ENCODE measurements at places on chromosomes 7 and 10. TPM values are rescaled to one million over a fixed set of nuclear protein-coding genes. Genes with fewer than 3 reads are reported as not detected.

Gene VSTM2A
- not detected for total RNA-seq

Gene KAZALD1
- 42.3 TPM for total RNA-seq

Gene SH2D4B
- total RNA-seq: 0.23 TPM

Gene MKX
- total RNA-seq: 0.64 TPM

Gene ANKRD30A
- not detected for total RNA-seq

Gene ZNF804B
- total RNA-seq: not detected

DNA sequence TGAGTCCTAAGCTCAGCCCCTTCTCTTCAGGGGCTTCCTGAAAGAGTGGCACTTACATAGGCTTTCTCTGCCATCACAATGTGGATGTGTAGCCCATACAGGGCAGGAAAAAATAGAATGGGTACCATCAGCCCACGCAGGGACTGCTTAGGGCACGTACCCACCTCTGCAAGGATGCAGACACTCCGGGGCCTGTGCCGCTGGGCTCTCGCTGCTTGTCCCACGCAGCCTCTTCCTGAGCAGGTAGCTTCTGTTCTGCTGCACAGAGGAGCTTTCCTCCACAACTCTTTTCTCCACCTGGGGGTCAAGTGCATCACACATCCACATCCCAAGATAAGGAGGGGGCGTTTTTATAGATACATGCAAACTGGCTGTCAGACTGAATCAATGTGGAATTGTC, 34.3 kb downstream of the FRMPD2 start:
- no peaks in the 10 kb centered on the region for H3K4me1 ChIP-seq
- DNase-seq: peak; percentile 24
- H3K4me3 ChIP-seq: no peak overlapping the region
- no peaks in the 10 kb centered on the region for H3K27me3 ChIP-seq
- no peak overlapping the region for H3K27ac ChIP-seq

- no peak overlapping the region for H3K27ac ChIP-seq
- H3K27me3 ChIP-seq: no peaks in the 10 kb centered on the region
- 0 out of 2 replicates have a peak, but pooled peaks cover 7% of the 10 kb centered on the region for H3K4me1 ChIP-seq
- no peaks in the 10 kb centered on the region for H3K36me3 ChIP-seq
Measured at GRCh38 chr7:150363872-150364271, 4.8 kb upstream of the REPIN1 start.

- H3K4me3 ChIP-seq: no peak overlapping the region
- no peaks in the 10 kb centered on the region for H3K36me3 ChIP-seq
- DNase-seq: peak; percentile 50
Measured at GRCh38 chr10:11715815-11716494, 26.2 kb upstream of the ECHDC3 start.

- H3K27me3 ChIP-seq: no peaks in the 10 kb centered on the region
- DNase-seq: no peak
- H3K36me3 ChIP-seq: no peaks in the 10 kb centered on the region
- H3K4me1 ChIP-seq: peaks cover 4% of the 10 kb centered on the region
- H3K27ac ChIP-seq: peak overlapping the region; percentile 18
Measured at GRCh38 chr10:50556237-50557120, 67.3 kb downstream of the SGMS1 start.

GRCh38 chr7:25978466-25978865, 173.5 kb upstream of the NFE2L3 start:
- no peaks in the 10 kb centered on the region for H3K27me3 ChIP-seq
- H3K27ac ChIP-seq: no peak overlapping the region
- no peak for DNase-seq
- no peak overlapping the region for H3K4me3 ChIP-seq

DNA sequence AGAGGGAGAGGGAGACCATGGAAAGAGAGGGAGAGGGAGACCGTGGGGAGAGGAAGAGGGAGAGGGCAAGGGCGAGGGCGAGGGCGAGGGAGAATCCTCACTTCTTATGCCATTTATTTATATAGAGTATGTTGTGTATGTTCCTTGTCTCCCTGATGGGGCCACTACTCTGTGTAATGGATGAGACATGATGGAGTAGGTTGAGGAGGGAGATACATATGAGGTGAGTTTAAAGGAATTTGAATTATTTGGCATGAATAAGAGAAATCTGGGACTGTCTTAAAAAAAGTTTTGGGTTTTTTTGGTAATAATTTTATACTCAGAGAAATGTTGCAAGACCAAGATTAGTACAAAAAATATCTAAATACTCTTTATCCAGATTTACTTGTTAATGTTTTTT, 20.1 kb downstream of the CCSER2 start:
- no peak overlapping the region for H3K4me3 ChIP-seq
- H3K27ac ChIP-seq: no peak overlapping the region
- DNase-seq: no peak
- H3K4me1 ChIP-seq: no peaks in the 10 kb centered on the region
- H3K27me3 ChIP-seq: no peaks in the 10 kb centered on the region
- H3K36me3 ChIP-seq: no peaks in the 10 kb centered on the region

- no peak overlapping the region for H3K27ac ChIP-seq
- no peak for DNase-seq
- H3K36me3 ChIP-seq: no peaks in the 10 kb centered on the region
Measured at GRCh38 chr10:60288256-60288655, 101.4 kb downstream of the ANK3 start.

DNA sequence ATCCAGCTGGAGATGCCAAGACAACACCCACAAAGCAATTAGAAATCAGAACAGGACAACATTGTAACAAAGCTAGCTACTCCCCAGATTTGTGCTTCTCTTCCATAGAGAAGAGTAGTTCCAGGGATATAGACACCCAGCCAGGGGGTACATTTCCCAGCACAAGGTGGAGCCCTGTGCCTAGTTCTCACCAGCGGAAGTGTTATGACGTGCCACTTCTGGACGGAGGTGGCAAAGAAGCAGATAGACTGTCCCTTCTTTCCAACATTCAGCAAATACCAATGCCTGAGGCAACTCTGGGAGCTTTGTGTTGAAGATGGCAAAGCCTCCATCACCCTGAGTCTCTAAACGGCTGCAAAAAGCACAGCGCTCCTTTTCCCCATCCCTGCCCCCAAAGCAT, 23.4 kb upstream of the GSAP start:
- DNase-seq: peak; percentile 77
- no peak overlapping the region for H3K27ac ChIP-seq
- no peak overlapping the region for H3K4me3 ChIP-seq
- no peaks in the 10 kb centered on the region for H3K27me3 ChIP-seq

DNA sequence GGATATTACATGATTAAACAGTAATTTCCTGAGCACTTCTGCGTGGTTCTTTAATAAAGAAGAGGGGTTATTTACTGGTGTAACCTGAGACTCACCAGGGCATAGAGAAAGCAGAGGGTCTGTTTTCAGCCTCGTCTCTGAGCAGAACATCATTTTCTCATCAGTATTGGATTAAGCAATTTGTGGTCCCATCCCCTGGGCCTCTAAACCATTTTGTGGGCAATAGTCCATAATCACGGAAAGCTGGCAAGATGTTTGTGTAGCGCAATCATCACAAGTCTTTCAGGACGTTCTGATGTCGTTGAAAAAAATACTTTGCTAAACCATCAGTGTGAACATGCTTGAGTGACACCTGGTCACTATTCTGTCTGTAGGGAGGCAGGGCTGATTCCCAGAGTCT, 37.1 kb upstream of the SEC61G start:
- no peak overlapping the region for H3K4me3 ChIP-seq
- no peaks in the 10 kb centered on the region for H3K4me1 ChIP-seq
- no peak overlapping the region for H3K27ac ChIP-seq
- H3K36me3 ChIP-seq: no peaks in the 10 kb centered on the region

- H3K27ac ChIP-seq: no peak overlapping the region
- H3K4me1 ChIP-seq: no peaks in the 10 kb centered on the region
- H3K27me3 ChIP-seq: no peaks in the 10 kb centered on the region
- H3K4me3 ChIP-seq: no peak overlapping the region
- no peaks in the 10 kb centered on the region for H3K36me3 ChIP-seq
Measured at GRCh38 chr10:48613016-48613415, 8.1 kb upstream of the ARHGAP22 start.

DNA sequence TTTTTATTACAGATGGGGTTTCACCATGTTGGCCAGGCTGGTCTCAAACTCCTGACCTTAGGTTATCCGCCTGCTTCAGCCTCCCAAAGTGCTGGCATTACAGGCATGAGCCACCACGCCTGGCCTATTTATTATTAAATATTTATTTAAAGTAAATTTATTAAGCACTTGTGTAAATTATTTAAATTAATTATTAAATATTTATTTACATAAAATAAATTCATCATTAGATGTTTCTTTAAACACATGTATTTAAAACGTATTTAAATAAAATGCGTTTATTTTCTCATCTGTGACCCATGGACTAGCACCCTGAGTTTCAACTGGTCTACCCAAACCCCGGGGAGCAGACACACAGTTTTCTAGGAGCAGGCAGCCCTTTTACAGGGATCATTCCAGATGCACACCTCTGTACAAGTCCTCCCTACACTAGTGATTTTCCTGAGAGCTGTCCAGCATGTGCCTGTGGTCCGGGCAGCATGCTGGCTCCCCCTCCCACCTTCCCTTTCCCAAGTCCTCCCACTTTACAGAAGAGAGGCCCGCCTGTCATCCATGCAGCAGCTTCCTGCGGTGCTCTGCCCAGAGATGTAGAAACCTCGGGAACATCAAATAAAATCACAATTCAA, 89.2 kb upstream of the ATP6V0A4 start:
- no peak for DNase-seq
- H3K4me3 ChIP-seq: no peak overlapping the region
- no peak overlapping the region for H3K27ac ChIP-seq
- H3K36me3 ChIP-seq: no peaks in the 10 kb centered on the region
- H3K4me1 ChIP-seq: peaks cover 10% of the 10 kb centered on the region
- no peaks in the 10 kb centered on the region for H3K27me3 ChIP-seq

DNA sequence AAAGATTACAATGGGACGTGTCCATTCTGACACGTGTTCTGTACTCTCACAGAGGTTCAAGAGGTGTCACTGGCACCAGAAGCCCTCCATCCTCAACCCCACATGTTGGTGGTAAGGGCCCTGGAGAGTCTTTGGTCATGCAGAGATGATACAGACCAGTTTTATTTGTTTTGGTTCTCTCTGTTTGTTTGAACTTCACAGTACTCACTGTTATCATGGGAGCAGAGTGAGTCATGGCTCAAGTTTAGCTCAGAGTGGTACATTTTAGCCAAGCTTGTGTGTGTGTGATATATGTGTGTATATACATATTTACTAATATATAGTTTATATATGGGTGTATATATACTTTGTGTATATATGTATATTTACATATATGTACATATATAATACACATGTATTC, 935.6 kb downstream of the GRID1 start:
- no peak overlapping the region for H3K4me3 ChIP-seq
- H3K27me3 ChIP-seq: no peaks in the 10 kb centered on the region
- H3K27ac ChIP-seq: no peak overlapping the region
- no peaks in the 10 kb centered on the region for H3K36me3 ChIP-seq
- H3K4me1 ChIP-seq: no peaks in the 10 kb centered on the region

GRCh38 chr7:136403591-136403990, 426.4 kb upstream of the MTPN start:
- no peaks in the 10 kb centered on the region for H3K27me3 ChIP-seq
- no peaks in the 10 kb centered on the region for H3K36me3 ChIP-seq
- no peaks in the 10 kb centered on the region for H3K4me1 ChIP-seq

GRCh38 chr7:105387508-105388355, 989 bp downstream of the SRPK2 start:
- H3K4me3 ChIP-seq: peak overlapping the region; percentile 95
- DNase-seq: peak; percentile 68
- no peaks in the 10 kb centered on the region for H3K27me3 ChIP-seq
- no peaks in the 10 kb centered on the region for H3K4me1 ChIP-seq
- H3K36me3 ChIP-seq: no peaks in the 10 kb centered on the region
- H3K27ac ChIP-seq: peak overlapping the region; percentile 48

- H3K36me3 ChIP-seq: no peaks in the 10 kb centered on the region
- H3K27ac ChIP-seq: no peak overlapping the region
- peaks cover 12% of the 10 kb centered on the region for H3K4me1 ChIP-seq
- no peak for DNase-seq
Measured at GRCh38 chr10:11909618-11910017, 86.5 kb downstream of the PROSER2 start.

- no peaks in the 10 kb centered on the region for H3K4me1 ChIP-seq
- H3K4me3 ChIP-seq: no peak overlapping the region
- H3K36me3 ChIP-seq: no peaks in the 10 kb centered on the region
- no peaks in the 10 kb centered on the region for H3K27me3 ChIP-seq
Measured at GRCh38 chr10:84659027-84659426, 330.6 kb downstream of the CCSER2 start.

- H3K27me3 ChIP-seq: no peaks in the 10 kb centered on the region
- H3K27ac ChIP-seq: no peak overlapping the region
- no peak for DNase-seq
- H3K36me3 ChIP-seq: no peaks in the 10 kb centered on the region
- H3K4me3 ChIP-seq: no peak overlapping the region
Measured at GRCh38 chr7:100465702-100466311, 1.7 kb upstream of the SPACDR start.

GRCh38 chr7:152137476-152138025, 112.1 kb downstream of the GALNT11 start:
- no peaks in the 10 kb centered on the region for H3K4me1 ChIP-seq
- H3K36me3 ChIP-seq: peaks cover 1% of the 10 kb centered on the region
- no peak overlapping the region for H3K27ac ChIP-seq
- H3K27me3 ChIP-seq: no peaks in the 10 kb centered on the region
- no peak overlapping the region for H3K4me3 ChIP-seq

DNA sequence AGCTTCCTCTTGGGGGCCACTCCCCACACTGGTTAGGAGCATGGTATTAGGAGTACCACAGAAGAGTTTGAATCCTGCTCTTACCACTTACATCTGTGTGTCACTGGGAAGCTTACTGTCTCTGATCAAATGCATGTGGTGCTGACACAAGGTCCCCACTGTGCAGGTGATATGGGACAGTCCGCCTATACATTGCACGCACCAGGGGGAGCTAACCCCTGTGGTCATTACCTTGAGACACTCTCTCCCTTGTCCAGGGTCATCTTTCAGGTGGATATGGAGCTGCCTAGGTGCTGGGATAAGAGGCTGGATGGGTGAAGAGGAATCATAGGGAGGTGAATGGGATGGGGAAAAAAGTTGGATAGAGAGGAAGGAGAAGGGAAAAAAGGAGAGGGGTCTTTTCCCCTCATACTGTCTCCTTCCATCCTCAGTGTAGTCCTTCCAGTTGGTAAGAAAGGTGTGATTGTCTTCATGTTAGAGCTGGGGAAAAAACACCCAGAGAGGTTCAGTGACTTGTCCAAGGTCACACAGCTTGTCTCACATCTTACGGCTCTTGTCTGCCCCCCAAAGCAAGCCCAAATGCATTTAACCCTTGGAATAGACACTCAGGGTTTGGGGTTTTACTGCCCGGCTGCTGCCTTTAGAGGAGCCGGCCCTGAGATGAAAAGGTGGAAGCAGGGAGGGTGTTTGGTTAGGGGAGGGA, 125.9 kb downstream of the CDH23 start:
- H3K36me3 ChIP-seq: no peaks in the 10 kb centered on the region
- H3K27me3 ChIP-seq: no peaks in the 10 kb centered on the region
- no peak overlapping the region for H3K4me3 ChIP-seq
- no peak overlapping the region for H3K27ac ChIP-seq

DNA sequence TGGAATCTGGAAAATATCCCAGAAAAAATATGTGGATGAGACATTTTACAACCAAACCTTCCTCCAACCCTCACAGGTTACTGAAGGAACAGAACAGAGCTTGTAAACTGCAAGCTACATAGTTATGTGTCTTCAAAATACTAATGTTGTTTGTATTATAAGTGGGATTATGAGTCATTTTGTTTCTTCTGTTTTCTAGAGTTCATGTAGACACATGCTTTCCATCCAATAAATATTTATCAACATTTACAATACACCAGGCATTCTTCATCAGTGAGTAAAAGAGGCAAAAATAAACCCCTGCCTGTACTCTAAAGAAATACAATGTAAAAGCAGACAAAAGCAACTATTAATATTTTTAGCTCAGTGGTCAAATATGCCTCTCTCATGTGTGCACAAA, 38.0 kb upstream of the TES start:
- no peak overlapping the region for H3K27ac ChIP-seq
- H3K36me3 ChIP-seq: no peaks in the 10 kb centered on the region
- peaks cover 46% of the 10 kb centered on the region for H3K4me1 ChIP-seq
- H3K4me3 ChIP-seq: no peak overlapping the region
- no peaks in the 10 kb centered on the region for H3K27me3 ChIP-seq
